Lung (tissue), 17 donors: ENCODE measurements at places on chromosomes 2 and 18. TPM values are rescaled to one million over a fixed set of nuclear protein-coding genes. Genes with fewer than 3 reads are reported as not detected.

GALNT3 gene
- total RNA-seq: 41.9 TPM

PRKAG3 gene
- not detected for total RNA-seq

- no peak for DNase-seq
Measured at GRCh38 chr2:216098421-216099334, 10.5 kb upstream of the XRCC5 start.

- DNase-seq: no peak
Measured at GRCh38 chr2:190634381-190634780, 14.5 kb upstream of the NAB1 start.

DNA sequence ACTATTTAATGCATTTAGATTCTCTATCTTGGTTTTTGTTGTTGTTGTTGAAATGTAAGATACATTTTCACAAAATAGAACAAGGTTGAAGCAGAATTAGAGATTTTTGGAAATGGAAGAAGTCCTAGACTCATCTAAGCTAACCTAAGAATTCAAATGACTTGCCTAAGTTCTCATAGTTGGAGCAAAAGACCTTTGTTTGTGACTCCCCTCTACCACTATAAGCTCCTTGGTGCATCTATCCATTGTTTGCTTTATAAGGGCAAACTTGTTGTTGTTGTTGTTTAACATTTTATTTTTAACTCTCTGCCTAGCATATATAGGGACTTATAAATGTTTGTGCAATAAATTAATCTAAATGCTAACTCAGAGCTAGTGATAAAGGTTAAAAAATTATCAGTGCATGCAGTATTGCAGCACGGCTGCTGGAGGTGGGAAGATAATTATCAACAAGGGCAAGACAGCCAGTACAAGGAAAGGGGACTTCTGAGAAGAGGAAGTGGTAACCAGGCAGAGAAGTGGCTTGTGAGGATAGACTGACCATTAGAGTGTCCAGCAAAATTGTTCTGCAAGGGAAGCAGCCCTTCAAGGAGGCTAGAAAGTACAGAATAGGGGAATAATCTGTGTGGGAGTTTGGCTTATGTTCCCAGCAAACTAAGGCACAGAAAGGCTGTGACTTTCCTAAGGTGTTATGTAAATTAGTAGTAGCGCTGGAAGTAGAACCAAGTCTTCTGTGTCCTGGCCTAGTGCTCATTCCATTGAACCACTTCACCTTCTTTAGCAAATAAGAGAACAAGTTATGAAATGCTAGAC is 38.1 kb upstream of the ACYP2 start:
- no peak for DNase-seq

- no peak for DNase-seq
Measured at GRCh38 chr2:200850512-200851256, 13.8 kb downstream of the CLK1 start.

DNA sequence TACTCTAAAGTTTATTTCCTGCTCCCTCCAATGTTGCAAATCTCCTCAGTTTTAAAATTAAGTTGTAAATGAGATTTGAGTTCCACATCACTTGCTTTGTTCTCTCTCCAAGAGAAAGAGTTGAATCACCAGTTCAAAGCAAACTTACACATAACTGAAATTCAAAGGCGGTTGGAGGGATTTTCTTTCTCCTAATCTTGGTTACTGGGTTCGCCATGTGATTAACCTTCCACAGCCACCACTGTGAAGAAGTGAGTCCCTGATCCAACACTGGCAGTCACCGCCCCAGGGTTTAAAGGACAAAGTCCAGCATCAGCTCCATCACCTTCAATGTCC is 247.1 kb downstream of the MYCN start:
- no peak for DNase-seq

DNA sequence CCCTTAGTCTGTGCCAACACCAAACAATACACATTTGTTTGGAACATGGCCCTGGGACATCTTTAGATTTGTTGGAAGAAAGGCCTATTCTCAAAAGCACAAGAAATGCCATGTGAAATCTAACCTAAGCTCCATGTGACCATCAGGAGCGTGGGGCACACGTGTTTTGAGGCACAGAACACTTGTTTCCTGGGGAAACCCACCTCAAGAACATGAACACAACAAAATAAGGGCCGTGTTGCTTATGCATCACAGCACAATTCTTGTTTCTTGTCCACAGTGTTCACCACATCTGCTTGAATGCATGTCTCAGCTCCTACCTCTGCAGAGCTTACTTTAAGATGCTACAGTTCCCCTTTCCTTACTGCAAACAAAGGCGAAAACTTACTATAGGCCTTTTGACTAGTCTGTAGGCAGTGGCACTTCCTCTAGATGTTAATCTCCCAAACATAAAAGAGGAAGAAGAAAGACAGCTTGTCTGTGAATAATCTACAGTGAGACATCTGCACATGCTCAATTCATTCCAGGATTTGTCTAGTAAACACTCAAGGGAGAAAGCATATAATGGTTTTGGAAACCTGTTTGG is 165.0 kb downstream of the ANKRD44 start:
- DNase-seq: no peak

- DNase-seq: no peak
Measured at GRCh38 chr18:48927286-48928080, 23.3 kb downstream of the SMAD7 start.

- no peak for DNase-seq
Measured at GRCh38 chr2:3956892-3957291, 253.5 kb downstream of the DCDC2C start.

DNA sequence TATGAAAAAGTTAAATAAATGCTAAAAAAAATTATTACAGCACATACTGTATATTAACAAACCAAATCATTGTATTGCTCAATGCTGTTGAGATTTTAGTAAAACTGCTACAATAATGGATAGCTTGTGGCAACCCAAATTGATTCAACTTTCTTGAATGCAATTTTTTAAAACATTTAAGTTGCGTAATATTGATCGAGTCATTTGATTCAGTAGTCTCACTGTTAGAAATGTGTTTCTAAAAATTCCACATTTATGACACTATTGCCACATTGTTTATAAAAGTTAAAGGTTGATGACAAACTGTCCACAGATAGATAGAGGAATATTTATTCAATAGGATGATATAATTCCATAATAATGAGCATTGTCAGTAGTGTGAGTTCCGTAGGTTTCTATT is 640.7 kb upstream of the CRIM1 start:
- DNase-seq: no peak
